ENCODE measurements at places on chromosomes 5 and 9.

GRCh38 chr9:79383096-79383495 is 188.7 kb upstream of the TLE4 start:
- no peak for DNase-seq

- DNase-seq = no peak
Observed at GRCh38 chr5:71821029-71821428, 102.0 kb downstream of the CARTPT start.

DNA sequence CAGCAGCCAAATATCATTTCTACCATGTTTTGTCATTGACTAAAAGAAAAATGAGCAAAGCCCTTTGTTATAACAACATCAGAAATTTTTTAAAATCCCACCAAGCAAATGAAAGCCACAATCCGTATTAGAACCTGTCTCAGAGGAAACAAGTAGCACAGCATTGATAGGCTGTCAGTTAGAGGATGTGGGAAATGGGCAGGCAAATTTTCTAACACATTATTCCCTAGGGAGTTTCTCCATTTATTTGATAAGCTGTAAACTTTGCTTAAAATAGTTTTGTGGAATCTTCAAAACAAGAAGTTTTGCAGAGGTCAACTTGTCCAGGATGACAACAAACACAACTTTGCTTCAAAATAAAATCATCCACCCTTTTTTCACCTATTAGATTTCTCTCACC is 53.6 kb upstream of the APC start:
- DNase-seq = no peak

- DNase-seq = no peak
Observed at GRCh38 chr5:168971100-168971499, 329.8 kb downstream of the SLIT3 start.

DNA sequence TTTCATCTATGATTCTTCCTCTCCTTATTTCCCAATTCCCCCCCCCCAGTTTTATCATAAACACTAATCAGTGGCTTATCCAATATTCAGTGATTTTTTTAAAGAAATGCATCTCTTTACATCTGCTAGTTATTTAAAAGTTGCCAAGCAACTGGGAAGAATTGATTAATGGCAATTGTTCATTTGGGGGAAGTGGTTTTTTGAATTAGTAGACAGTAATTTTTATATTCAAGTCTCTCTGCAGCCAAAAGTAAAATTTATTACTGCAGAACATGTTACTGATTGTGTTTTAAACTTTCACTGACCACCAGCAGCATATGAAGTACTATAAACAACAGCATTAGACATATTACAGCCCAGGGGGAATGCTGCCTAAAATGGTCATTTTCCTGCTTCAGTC is 308.8 kb upstream of the NREP start:
- no peak for DNase-seq

DNA sequence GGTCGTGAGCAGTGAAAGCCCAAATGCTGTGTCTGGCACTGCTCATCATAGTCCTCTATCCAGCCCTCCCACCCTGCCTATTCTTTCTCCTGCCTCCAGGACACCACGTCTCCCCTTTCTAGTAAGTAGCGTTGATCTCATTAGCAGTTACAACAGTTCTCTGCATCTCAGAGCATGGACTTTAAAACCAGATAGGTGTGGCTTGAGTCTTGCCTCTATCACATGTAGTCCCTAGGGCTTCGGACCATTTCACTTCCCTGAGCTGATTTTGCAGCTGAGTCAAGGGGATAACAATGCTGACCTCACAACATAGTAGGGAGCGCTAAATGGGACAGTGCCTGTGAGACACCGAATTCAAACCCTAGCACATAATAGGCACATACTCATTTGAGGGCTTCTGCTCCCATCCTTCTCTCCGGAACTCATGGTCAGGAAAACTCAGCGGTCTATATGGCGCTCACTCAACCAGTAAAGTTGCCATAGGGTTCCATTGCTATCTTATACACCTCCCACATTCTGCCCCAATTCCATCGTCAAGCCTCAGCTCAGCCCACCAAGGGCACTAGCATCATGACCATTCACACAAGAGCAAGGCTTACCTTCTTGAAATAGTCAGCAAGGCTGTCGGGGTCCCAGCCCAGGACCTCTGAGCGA is 515 bp downstream of the LCP2 start:
- no peak for DNase-seq

DNA sequence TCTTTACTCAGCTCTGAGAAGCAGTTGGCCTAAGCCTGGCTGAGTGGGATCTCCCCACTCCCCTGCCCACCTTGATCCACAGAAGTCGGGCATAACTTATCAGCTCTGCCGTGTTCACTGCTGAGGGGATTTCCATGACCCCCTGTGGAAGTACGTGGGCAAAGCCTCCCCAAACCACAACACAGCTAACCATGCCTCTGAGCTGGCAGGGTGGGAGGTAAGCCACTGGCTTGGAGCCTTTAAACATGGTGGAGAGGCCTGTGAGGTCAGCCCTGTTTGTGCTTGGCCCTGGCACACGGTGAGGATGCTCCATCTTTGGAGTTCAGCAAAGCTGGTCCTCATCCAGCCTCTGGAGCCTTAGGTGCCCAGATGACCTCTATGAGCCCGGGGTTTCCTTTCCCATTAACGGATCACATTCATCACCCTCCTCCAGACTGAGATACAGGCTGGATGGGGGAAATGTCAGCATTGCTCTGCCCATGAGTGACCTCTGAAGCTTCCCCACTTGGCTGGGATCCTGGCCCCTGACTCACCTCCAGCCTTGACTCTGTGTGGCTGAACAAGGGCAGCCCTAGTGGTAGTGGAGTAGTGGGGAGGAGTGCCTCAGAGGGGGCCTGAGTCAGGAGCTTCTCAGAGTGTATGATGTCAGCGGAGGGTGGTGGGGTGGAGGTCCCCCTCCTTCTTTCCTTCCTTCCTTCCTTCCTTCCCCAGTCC is 6.2 kb downstream of the PDLIM4 start:
- no peak for DNase-seq

DNA sequence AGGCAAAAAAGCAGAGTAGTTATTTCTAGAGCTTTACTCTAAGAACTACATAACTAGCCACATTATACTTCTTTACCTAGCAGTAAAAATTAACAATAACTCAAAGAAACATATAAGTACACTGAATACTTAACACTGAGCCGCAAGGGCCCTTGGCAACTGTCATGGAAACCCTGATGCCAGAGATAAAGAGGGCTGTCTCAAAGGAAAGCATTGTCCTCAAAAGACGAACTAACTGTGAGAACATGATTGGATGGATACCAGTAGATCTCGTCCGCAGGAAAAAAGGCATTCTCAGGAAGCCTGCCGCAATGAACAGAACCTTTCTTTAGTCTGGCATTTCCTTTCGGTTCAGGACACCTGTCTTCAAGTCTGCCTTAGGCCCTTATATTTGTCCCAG is 379.0 kb upstream of the SLC30A5 start:
- DNase-seq = no peak

- no peak for DNase-seq
Observed at GRCh38 chr5:14171621-14172020, 28.5 kb downstream of the TRIO start.

- no peak for DNase-seq
Observed at GRCh38 chr5:110544603-110545002, 181.9 kb downstream of the TMEM232 start.

GRCh38 chr9:21348430-21348970 is 2.2 kb downstream of the IFNA6 start:
- no peak for DNase-seq

Data from NCI-H510A treated with DMSO at 0.1 percent for 48 hours (cell line).